Stimulated activated CD8-positive, alpha-beta memory T cell treated with anti-CD3 and anti-CD28 coated beads, Interleukin-2, amount 100 ng/mL, for 1 hour (primary cell): ENCODE measurements at places on chromosomes 4 and X.

DNA sequence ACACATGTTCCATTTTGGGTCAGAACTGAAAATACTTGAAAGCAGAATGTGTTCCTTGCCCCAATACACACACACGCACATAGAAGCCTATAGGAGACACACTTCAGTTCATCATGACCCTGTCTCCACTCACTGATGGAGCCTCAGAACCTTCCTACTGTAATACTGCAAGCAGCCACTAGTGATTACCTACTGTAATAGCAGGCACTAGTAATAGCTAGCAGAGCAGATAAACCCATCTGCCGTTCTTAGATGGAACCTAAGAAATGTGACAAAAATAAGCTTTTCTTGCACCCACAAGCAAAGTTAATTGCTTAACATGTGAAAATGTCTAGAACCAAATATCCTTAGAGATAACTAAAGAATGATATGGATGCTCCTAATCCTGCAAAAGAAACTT is 13.6 kb downstream of the AMTN start:
- DNase-seq: no peak

- DNase-seq: no peak
Observed at GRCh38 chr4:94913316-94913715, 155.6 kb downstream of the BMPR1B start.

GRCh38 chr4:25425361-25425760 is 48.3 kb downstream of the ANAPC4 start:
- no peak for DNase-seq

DNA sequence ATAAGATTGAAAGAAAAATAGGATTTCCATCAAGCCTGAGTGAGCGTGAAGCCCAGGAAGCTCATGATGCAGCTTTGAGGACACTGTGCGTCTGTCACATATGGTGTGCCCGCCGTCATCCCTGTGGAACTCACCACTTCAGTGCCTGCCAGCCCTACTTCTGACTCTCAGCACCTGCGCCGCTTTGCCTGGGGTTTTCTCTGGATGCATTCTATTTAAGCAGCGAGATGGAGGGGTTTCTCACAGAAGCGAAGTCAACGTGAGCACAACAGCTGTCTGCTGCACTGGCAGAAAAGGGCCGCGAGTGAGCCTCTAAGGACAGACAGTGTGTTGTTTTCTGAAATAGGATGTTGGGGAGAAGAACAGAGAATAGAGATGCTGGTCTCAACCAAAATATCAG is 6.2 kb upstream of the TMEM128 start:
- DNase-seq: no peak

DNA sequence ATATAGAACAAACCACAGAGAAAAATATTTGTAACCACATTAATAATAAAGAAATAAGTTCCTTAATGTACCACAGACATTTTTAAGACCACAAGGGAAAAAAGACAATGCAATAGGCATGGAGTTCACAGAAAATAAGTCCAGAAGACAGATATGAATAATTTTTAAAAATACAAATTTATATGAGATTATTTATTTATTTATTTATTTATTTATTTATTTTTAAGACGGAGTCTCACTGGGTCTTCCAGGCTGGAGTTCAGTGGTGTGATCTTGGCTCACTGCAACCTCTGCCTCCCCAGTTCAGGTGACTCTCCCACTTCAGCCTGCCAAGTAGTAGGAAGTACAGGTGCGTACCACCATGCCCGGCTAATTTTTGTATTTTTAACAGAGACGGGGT is 53.7 kb downstream of the THAP9 start:
- DNase-seq: no peak

DNA sequence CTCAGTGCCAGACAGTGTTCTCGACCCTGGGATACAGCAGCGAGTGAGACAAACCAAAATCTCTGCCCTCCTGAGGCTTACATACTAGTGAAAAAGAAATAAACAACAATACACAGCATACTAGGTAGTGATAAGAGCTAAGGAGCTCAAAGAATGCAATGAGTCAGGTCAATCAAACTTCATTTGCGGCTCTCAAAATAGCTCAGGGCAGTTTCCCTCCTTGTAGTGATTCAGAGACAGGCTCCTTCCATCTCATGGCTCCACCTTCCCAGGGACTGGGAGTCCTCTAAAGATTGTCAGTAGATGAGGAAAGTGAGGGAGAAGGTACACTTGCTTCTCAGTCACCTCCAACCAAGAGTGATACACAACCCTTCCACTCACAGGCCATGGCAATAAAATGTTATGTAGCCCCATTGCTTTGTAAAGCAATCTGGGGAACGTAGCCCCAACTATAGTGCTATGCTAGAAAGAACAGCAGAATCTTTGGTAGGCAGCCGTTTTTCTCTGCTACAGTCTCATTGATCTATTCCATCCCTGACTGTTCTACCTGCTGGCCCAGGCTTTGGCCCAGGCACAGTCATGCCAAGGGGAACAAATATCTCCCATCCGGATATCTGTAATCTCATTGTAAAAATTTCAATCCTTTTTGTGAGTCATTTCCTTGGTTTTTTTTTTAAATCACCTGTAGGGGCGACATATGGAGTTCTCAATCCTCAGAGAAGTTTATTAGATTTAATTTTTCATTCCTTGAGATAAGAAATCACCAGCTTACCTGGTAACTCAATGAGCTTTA is 183.1 kb upstream of the S100G start:
- no peak for DNase-seq

GRCh38 chrX:31580227-31580626 is 508.4 kb upstream of the FTHL17 start:
- DNase-seq: no peak

GRCh38 chrX:7055386-7056137 is 92.0 kb upstream of the STS start:
- DNase-seq: no peak

DNA sequence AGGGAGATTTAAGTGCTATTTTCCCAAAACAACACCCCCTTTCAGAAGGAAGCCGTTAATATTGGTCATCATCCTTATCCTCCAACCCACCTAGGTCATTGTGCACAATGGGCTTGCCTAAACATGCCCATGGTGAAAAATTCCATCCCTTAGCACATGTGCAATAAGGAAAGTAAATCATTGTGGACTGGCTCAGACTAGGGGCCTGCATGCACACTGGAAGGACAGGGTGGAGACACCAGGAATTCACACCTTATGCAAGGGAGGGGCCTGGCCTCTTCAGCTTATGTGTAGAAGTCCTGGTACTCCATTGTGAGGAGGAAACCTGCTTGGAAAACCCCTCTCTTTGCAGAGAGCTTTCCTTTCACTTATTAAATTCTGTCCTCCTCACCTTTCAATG is 311.4 kb upstream of the NDST4 start:
- DNase-seq: no peak

DNA sequence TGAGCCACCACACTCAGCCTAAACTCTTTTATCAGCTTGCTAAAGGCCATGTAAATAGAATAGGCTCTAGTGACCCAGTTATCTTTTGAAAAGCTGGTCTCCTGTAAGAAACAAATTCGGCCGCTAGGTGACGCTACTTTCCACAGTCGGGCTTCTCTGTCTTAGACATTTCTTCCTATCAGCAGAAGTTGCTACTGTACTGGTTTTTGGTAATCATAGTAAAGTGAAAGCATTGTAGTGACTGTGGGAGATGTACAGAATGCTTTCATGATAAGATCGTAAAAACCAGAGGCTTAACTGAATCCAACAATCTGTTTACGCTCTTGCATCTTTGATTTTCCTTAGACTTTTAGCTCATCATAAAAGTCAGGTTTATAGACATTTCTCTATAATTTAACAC is 82.6 kb downstream of the GK start:
- DNase-seq: peak; percentile 43

DNA sequence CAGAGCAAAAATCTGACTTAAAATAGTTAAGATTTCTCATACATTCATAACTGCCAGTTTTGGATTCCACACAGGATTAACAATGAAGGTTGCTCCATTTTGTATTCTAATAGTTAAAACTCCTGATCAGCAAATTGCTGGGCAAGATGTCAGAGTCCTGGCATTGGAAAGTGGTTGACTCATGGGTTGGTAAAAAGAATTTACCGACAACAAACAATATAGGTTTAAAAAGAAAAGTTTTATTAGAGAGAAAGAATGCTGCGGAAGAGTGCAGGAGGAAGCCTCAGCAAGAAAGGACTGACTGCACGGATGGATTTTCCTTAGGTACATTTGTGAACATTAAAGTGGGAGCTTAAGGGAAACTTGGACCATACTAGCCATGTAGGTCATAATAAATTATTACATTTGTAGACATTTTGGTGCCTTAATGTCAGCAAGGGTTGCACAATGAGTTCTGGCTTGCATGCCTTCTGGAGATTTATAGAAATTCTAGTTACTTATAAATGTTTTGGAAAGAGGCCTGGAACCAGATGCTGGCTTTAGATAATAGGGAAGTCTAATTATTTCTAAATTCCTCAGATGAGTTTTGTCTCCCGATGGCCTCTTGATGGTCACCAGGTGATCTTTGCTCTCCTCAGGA is 25.4 kb upstream of the IL2 start:
- DNase-seq: no peak

DNA sequence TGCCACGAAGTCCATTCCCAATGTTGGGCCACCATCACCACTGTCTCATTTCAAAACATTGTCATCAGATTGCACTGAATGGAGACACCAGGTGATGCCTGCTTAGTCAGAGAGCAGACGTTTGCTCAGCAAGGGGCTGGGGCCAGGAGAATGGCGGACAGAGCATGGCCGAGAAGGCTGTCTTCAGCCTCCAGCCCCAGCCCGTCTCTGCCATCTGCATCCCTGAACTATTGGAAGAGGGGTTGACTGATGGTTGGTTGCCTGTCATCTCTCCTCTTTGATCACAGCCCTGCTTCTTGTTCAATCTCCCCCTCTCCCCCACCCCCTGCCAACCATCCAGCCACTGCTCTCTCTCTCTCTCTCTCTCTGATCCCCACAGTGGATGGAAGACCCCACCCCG is 140.9 kb downstream of the SHOX start:
- DNase-seq: no peak

- no peak for DNase-seq
Observed at GRCh38 chr4:137852326-137852725, 320.0 kb upstream of the PCDH18 start.

GRCh38 chr4:92035666-92036065 is 268.1 kb upstream of the GRID2 start:
- no peak for DNase-seq
